Upper lobe of right lung (tissue), 1 donor: ENCODE measurements at places on chromosomes 6 and 20. TPM values are rescaled to one million over a fixed set of nuclear protein-coding genes. Genes with fewer than 3 reads are reported as not detected.

DNA sequence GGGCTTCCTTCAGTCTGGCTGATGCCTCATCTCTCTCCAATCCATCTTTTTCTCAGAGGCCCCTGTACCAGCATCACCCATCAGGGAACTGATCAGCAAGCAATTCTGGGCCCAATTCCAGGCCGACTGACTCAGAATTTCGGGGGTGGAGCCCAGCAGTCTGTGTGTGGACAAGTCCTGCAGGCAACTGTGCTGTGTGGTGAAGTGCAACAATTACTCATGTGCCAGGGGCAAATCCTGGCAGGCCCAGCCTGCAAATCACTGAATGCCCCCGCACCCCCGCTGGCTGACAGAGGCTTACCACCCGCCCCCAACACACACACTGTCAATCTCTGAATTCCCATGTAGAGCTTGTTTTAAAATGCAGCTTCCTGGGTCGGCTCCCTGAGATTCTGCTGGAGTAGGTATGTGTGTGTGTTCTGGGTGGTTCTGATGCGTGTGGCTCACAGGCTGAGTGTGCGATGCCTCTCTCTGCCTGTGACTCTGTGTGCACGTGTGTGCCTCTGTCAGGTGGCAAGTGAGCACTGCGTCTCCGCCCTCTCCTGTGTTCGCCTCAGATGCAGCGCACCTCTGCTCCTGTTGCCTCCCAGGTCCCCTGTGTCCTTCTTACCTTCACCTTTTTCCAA, 45.4 kb downstream of the SSR1 start:
- no peak for DNase-seq

DNA sequence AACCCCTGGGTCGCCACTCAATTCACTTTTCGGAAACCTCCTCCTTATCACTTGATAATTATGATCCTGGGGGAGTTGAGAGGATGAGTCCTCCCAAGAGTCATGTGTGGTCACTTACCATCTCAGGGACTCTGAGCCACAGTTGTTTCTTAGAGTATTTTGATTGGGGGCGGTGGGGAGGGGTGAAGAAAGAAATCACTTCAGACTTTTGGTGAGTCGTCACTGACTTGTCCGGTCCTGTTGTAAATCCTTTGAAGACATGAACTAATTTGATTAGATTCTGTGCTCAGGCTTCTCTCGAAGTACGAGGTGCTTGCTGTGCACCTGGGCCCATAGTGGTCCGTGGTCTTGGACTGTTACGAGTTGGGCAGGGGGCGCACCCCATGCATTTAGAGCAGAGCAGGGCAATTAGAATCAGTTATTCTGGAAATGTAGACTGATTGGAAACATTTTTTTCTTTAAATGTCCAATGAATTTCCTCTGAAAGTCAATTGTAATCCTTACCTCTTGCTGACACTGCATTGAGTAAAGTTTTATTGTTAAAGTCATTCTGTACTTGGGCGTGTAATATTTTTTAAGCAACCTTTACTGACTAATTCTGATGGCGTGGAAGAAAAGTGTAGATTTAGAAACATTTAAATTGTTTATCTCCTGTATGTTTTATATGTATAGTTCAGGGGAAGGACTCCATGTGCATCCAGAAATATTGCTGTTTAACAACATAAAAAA, 173.4 kb downstream of the SLC16A10 start:
- no peak for DNase-seq

GRCh38 chr6:136475686-136476085, 74.5 kb downstream of the MAP7 start:
- DNase-seq: no peak

ADAM33 gene
- 11.0 TPM for total RNA-seq

DNAH8 gene
- 0.17 TPM for total RNA-seq

DNA sequence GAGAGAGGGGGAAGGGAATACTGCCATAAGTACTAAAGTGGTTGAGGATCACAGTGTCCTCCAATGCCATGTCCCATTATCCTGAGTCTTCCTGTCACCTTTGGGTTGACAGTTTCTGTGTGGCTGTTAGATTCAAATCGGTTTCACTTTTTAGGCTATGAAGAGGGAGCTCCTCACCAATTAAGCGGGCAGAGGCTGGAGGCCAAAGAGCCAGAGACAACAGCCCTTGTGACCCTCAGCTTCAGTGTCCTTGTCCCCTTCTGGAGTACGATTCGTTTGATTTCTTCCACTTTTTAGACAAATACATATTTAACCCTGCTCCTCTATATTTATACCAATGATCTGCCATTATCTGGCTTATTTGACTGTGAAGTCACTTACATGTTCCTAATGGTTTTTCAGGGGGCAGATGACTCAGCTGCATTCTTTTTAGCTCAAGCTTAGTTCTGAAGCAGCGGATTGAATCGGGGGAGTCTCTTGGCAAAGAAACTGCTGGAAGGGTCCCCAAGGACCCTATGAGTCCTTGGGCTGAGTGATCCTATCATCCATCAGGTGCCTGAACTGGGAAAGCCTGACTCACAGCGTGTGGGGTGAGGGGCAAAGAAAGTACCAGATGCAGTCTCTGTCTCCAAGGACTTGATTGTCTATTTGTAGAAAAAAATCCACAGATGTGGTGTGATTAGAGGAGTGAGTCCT, 18.2 kb downstream of the FERMT1 start:
- no peak for DNase-seq

EBF4 gene
- total RNA-seq: 19.5 TPM
